DMS 273 treated with DMSO at 0.1 percent for 48 hours (cell line): ENCODE measurements at places on chromosomes 7 and 10.

DNA sequence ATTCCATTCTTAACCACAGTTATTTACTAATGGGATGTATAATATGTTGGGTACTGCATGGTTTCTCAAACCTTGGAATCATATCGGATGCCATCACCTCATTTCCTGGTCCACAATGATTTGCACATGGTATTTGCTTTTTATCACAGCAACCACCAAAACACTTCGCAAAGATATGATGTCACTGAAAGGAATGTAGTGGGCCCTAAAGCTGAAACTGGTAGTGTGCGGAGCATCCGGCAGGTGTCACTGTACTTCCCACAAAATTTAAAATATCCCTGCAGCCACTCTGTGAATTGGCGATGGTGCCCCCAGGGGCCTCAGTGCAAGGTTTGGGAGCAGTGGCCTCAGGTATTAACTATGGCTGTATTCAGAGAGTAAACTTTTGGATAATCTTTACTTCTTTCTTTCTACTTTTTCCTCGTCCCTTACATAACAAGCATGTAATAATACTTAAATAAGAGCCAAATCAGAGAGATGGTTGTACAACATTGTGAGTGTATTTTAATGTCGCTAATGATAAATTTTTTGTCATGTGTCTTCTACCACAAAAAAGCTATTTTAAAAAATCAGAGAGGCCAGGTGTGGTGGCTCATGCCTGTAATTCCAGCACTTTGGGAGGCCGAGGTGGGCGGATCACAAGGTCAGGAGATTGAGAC lies 66.2 kb downstream of the FAM241B start:
- DNase-seq: no peak

DNA sequence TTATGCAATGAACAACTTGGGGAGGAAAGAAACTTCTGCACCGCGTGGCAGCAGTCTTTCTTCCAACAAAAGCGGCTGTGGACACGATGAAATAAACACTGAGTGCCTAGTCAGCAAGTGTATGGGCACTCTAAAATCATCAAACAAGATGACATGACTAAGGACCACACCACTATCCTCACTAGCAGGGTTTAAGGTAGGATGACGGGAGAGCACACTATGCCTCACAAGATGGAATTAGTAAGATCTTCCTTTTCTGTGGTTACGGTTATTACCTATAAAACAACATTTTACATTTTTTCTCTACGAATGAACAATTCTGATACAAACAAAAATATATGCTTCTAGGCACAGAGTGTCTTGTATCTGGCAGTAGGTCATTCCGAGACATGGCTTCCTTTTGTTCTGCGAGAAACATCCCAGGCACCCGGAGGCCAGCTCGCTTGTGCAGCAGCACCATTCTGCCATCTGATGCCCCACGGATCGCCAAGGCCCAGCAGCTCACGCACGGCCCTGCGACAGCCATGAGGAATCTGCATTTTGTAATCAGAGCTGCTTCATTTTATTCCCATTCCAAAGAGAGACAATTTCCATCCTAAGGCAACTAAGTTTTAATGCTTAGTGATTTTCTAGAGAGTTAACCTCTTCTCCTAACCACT lies 54.1 kb upstream of the NCAPG2 start:
- no peak for DNase-seq

DNA sequence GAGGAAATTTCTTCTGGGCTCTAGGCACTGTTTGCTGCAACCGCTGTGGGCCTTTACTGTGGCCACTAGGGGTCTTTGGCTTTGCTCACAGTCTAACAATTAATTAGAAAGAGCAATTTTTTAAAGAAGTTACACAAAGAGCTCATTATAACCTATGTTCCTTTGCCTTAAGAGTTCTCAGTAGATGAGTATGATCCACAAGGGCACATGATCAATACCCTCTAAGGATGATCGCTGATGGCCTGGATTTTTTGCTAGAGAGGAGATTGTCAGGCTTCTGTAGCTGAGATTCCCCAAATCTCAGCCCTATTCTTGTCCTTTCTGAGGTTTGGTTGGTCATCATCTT lies 80.8 kb upstream of the RHOBTB1 start:
- no peak for DNase-seq

GRCh38 chr7:150450491-150451001 lies at the start of gene GIMAP8:
Gene GIMAP8 (plus strand): TSS chr7:150450630. CDS start chr7:150466699, 16,069 bp downstream.
- no peak for DNase-seq

DNA sequence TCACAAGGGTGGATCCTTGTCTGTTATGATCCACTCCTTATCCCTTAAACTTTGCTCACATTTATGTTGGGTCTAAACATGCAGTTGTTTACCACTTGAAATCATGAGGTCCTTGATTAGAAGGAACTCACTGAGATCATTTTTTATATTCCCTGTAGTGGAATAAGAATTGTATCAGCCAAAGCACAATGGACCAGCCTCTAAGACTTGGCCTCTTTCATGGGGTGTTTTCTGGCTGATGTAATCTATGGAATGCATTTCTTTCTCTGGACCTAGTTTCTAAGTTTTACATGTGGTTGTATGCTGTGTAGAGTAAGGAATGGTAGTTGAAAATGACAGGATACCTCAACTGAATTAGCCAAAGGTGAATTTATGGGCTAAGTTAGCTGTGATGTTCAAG lies 376.6 kb downstream of the SORCS3 start:
- DNase-seq: no peak

DNA sequence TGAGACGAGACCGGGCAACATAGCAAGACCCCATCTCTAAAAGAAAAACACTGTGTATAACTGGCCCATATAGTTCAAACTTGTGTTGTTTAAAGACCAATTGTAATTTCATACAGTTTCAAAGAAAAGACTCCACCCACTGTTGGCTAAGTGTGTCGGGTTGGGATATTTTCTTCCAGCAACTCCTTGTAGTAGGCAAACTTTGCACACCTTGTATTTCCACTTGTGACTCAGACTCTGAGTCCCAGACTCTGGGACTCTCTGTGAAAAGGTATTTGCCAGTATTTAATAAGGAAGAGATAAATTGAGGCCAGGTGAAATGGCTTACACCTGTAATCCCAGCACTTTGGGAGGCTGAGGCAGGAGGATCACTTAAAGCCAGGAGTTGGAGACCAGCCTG lies 29.3 kb upstream of the RHBDD2 start:
- DNase-seq: no peak
